Hematopoietic multipotent progenitor cell treated with erythropoietin and hydrocortisone succinate and interleukin-3 and kit ligand, for 4 days (in vitro differentiated cells): ENCODE measurements at places on chromosomes 3 and 15.

DNA sequence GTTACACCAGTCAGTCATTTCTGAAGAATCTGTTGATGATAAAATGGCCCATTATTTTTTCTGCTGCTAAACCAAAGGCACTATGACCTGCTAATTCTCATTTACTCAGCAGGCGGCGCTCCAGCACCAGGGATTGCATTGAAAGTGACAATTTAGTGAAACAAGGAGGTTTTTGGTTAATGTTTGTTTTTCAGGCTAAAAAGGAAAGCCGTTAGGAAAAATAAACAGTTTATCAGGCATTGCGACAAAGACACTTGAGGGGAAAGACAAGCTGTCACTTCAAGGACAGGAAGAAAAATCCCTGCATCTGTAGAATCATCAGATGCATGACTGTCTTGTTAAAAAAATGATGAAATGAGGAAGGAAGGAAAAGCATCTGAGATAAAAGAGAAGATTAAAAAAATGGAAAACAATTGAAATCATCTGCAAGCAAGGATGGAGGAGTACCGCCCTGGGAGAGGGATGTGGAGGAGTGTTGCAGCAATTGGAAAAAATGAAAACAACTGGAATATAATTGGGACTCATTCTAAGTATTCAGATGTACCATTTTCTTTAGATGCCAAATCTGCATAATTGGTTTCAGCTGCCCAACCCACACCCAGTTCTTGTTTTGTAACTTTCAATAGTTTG lies 54.0 kb downstream of the NR1D2 start:
- DNase-seq: peak; percentile 82

DNA sequence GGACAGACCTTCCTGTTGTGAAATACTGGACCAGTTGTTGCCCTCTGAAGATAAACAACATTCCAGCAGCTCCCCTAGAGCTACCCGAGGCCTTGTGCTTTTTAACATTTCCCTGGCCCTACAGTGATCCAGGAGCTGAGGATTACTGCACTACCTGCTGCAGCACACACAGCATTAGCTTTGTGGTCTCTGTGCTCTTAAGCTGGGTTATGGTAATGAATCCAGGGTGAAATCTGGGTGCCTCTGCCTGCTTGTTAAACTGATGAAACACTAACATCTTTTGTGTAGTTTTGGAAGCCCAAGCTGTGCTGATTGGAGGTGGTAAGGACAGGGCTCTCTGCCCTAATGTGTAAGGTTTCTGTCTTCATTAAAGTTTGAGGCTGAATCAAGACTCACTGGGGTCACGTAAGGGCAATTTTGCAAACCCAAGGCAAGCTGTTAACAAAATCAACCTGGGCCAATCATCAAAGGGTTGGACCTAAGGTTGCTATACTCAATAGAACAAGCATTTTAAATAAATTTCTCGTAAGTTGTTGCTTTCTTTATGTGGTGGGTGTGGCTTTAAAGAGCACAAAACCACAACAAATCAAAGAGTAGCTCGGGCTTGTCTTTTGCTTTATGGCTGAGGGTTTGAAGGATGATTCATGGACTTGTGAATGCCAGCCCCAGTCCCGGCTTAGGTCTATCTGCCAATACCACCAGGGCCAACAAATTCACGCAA lies 183.9 kb downstream of the TPRG1 start:
- DNase-seq: no peak

DNA sequence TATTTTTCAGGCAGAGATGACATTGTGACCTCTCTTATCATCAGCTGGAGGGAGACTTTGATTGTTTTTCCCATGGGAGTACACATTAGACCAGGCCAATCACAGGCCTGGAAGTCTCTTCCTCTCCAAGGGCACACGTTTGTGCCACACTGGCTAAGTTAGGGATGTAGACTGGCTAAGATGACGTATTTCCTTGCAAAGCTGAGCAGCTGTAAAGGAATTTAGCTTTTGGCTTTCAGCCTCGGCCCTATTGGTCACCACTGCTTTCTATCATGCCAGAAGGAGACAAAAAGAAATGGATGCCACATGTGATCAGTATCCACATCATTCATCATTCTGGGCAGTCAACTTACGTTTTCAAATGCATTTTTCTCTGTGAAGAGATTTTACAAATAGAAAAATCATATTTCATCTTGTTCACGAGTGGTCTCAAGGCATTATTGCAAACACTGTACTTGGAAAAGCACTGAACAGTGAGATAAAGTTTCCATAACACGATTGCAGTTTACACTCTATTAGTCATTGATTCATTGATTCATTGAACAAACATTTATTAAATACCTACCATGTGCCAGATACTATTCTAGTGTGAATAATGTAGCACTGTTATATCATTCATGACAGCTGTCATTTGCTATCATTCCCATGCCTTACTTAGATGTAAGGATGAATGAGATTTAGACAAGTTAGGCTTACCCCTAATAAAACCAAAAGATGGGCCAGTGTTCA lies 27.0 kb upstream of the RNF7 start:
- no peak for DNase-seq

GRCh38 chr3:171784937-171785336 lies 25.3 kb downstream of the PLD1 start:
- no peak for DNase-seq

- DNase-seq: no peak
Observed at GRCh38 chr3:148333091-148333490, 364.6 kb upstream of the AGTR1 start.

DNA sequence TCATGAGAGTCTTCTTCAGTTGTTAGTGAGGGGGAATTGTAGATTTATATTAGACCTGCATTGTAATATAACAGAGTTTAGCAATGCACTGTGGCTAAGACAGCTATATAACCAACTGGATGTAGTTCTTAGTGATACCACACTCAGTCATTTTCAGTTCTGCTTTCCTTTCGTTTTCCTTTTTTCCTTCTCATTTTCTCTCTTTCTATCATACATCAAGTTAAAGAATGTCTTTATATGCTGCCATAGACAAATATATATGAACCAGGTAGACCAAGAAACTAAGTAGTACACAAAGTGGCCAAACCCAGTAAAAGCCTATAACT lies 43.7 kb upstream of the CD47 start:
- DNase-seq: no peak

- DNase-seq: no peak
Observed at GRCh38 chr15:85361323-85361722, 19.1 kb upstream of the AKAP13 start.

DNA sequence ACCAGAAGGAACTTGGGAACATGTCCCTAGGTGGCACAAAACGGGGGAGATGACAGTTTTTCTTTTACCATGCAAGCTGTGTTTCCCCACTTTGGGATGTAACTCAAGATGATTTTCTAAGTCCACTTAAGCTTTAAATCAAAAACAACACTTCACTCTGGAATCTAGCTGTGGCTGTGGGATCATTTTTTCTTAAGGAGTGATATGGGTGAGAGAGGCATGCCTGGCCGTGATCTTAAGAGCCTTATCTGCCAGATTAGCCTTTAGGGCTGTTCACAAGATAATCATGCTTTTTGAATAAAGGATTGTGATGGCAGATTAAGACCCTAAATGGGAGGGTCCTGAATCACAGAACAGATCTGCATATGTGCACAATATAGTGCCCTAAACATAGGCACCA lies 384.8 kb upstream of the SEMA6D start:
- DNase-seq: no peak

DNA sequence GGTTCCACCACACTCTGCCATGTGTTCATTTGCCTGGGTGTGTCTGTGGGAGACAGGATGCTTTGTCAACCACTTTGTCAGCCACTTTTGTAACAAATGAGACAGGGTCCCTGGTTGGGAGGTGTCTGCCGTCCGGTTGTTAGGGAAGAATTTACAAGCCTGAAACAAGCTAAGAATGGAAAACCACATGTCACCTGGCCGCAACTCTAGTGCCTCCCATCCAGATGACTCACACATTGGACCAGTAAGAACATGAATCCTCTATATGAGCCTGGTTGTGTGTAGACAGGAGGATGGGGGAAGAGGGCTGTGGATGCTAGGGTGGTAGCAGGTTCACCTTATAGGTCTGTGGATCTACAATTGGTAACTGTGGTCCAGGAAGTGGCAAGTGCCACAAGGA lies 335.3 kb downstream of the CLSTN2 start:
- DNase-seq: no peak

DNA sequence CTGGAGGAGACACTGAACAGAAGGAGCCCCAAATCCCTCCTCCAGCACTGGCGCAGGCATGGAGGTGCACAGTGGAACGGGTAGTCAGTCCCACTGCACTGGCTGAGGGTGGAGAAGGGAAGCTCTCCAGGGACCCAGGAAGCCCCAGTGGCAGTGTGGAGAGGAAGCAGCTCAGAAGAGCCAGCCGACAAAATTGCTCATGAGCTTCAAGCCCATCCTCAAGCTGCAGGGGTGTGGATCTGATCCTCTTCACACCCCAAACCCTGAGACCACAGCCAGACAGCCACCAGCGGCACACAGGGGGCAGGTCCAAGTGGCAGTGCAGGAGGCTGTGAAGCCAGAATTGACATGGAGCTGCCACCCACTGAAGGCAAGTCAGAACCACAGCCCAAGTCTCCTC lies 32.1 kb downstream of the CYFIP1 start:
- peak; percentile 30 for DNase-seq

DNA sequence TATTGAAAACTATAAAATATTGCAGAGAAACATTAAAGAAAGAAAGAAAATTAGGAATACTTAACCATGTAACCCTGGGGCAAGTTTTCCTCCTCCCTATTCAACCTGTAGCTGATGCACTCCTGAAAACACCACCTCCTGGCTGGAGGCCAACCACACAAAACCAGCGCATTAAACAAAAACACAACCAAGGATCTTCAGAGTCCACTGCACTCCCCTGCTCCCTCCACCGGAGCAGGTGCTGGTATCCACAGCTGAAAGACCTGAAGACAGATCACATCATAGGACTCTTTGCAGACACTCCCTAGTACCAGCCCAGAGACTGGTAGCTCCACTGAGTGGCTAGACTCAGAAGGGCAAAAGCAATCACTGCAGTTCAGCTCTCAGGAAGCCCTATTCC lies 13.6 kb upstream of the ADAMTS17 start:
- DNase-seq: no peak

GRCh38 chr15:81155375-81156218 lies 21.5 kb downstream of the CFAP161 start:
- DNase-seq: peak; percentile 85

- DNase-seq: no peak
Observed at GRCh38 chr3:58218904-58219303, 8.1 kb upstream of the DNASE1L3 start.

GRCh38 chr3:65963787-65964677 lies 74.7 kb downstream of the MAGI1 start:
- DNase-seq: no peak

DNA sequence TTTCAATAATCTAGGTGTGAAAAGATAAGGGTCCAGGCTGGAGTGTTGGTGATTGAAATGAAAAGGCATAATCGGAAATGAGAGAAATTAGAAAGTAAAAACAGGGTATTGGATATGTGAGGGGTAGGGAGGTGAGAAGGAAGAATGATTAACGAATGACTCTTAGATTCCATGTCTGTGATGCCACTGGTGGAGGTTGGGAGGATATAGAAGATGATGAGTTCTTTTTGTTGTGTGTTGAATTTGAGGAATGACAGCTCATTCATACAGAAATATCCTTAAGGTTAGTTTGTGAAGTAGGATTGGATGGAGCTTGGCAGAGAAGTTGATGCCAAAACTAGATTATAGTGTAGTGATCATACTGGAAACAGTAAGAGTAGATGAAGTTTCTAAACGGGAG lies 72.2 kb upstream of the CCNL1 start:
- DNase-seq: no peak

DNA sequence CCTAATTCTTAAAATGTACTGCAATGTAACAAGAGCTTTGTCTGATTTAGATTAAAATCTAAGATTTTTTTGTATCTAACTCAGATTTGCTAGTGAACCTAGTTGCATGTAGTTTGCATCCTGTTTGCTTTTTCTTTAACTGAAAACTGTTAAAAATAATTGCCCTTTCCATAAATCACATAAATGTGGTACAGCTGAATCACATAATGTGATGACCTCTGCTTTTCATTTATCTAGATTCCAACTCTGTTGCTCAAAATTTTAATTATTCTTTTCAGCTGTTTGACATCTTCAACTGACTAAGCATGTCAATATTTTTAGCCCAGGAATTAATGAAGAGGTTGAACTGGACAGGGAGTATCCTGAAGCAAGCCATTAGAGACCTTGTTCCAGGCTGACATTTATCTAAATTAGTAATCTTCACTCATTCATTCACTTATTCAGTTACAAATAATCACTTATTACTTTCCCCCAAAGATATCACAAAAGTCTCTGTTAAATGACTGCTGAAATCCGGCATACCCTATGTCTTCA lies 101.9 kb upstream of the PLXND1 start:
- DNase-seq: no peak

DNA sequence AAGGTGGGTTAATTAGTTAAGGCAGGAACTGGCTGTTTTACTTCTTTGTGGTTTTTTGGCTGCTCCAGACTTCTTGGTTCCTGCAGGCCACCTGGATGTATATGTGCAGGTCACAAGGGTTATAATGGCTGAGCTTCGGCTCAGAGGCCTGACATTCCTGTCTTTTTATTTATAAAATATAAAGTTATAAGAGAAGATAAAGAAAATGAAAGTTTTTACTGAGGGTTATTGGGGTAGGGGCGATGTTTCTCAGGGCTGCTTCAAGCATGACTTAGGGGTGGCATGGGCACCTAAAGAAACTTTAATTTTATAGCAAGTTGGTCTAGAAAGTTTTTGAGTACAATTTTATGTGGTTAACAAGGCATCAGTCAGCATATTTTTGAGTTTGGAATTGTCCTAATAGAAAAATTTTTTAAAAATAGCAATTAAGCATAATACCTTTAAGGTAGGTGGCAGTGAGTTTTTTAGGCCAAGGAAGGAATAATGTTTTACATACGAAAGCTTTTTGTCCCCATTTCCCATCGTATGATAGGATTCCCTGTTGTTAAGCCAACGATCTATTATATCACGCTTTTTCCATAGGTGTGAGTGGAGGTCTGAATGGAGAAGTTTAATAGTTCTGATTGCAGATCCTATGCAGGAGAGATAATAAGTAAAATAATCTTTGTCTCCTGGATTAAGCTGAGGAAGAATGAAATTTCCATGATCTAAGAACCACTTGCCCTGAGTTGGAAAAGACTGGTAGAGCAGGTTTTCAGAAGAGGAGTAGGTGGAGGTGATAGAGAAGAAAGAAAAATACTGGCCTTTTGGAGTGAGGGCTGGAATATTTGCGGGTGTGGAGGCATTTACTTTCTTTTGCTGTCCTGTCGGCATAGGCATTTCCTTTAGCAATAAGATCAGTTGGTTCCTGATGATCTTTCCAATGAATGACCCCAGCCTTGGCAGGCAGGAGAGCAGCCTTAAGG lies 10.1 kb downstream of the STRIT1 start:
- DNase-seq: no peak
